ENCODE measurements at places on chromosomes 7 and 10.

DNA sequence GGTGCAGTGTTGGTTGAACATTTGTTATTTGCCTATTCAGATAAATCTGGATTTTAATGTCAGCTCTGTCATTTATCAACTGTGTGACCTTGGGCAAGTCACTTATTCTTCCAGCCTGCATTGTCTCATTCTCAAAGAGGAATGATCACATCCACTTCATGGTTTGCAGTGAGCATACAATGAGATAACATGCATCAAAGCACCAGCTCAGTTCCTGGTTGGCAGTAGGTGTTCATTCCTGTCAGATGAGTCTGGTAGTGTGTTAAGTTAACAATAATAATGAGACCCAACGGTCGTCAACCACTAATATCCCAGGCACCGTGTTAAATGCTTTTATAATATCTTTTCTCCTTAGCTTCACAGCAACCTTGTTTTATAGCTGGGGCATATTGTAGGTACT, 137.3 kb downstream of the SORCS3 start:
- no peak for DNase-seq

- no peak for DNase-seq
Measured at GRCh38 chr7:109456116-109456515, 886.4 kb downstream of the DNAJB9 start.

- DNase-seq: no peak
Measured at GRCh38 chr10:101397140-101397539, 43.2 kb downstream of the BTRC start.

DNA sequence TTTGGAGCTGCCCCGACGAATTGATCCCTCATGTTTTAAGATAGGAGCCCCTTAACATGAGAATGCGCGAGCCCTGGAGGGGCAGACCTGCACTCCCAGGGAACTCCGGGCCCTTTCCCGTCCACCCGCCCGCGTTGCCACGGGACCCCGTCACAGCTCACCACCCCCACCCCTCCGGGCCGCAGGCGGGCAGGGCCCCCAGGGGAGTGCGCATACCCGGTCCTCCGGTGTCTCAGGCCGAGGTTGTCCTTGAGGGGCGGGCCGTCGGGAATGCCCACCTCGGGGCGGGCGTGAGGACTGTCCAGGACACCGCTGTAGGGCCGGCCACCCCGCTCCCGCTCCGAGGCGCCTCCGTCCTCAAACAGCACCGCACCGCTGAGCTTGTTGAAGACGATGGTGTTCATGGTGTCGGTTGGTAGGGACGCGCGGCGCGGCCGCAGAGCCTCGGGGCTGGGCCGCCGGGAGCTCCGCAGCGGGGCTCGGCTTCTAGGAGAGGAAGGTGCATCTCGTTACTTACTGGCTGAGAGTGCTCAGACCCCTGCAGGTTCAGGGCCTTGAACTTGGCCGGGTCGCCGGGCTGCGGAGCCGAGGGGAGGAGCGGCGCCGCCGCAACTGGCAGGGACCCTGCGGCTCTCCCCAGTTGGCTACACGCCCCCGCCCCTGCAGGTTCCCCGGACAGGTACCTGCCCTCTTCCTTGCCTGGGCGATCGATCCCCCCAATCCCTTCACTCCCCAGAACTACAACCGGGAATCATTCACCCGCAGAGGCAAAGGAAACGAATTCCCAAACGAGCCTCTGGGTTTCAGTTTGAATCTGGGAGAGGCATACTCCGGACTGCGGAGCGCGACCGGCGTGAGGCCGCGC, 2.4 kb downstream of the MKX start:
- DNase-seq: peak; percentile 59

DNA sequence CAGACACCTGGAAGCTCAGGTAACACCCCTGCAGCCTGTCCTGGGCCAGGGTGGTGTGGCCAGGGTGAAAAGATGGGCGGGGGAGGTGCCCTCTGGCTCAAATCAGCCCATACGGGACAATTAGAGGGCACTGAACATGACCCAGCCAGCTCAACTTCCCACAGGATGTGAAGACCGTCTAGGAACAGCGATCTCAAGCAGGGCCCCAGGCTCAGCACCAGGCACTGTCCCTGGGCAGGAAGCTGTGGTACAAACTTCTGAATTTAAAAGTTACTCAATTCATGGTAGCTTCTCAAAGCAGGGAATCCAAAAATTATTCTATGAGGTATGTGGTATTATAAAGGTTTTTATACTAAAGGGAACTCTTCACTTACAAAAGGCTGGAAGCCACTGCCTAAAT, 5.1 kb upstream of the GRB10 start:
- no peak for DNase-seq

- no peak for DNase-seq
Measured at GRCh38 chr10:91250341-91250740, 29.9 kb downstream of the PCGF5 start.

DNA sequence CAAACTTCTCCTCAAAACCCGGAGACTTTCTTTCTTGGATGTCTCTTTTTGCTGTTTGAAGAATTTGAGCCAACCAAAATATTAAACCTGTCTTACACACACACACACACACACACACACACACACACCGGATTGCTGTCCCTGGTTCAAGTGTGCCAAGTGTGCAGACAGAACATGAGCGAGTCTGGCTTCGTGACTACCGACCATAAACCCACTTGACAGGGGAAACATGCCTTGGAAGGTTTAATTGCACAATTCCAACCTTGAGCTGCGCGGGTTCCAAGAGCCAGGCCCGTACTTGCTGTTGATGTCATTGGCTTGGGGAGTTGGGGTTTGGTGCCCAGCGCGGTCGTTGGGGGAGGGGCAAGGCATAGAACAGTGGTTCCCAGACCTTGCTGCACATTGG, 1.7 kb downstream of the EGFR start:
- DNase-seq: no peak

DNA sequence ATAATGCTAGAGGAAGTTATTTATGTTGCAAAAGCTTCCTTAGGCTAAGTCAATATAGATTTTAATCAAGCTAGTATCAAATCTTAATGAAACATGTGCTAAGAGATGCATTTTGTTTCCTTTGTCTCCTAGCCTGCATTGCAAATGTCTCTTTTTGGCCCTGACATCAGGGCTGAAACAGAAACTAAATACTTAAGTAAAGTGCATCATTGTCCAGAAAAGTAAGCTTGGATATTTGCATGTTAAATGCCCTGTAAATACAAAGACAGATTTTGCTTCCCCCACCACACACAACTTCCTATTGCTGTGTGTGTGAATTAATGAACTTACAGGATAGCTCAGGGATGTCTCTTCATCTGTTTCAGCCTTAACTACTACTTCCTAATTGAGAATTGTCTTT, 10.0 kb upstream of the STAMBPL1 start:
- DNase-seq: no peak

DNA sequence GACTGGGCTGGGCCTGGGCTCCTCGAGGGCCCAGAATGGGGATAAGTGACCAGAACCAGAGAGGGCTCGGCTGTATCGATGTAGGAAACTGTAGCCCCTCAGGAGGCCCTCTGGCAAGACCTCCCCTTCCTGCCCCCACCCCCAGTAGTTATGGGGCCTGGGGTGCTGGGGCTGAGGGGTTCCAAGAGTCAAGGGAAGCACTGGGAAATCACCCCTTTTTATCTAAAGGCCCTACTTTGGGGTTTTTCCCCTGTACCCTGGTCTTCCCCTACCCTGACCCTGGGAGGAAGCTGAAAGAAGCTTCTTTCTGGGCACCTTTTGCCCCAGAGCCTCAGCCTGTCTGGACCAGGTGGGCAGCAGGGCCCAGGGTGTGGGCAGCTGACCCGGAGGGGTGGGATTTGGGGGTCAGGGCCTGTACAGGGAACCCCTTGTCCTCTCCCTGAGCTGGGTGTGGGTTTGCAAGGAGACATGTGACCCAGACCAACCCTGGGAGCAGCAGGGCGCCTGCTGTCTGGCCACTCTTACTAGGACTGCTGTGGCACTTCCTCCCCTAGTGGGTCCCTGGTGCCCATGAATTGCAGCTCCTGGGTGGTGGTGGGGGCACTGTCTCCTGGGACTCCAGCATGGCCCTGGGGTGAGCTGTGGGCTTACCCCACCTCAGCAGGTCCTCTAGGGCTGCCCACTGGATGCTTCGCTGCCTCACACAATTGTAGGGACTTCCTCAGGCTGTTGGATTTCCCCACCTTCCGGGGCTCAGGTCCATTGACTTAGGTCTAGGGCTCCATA, 1.5 kb downstream of the IRF5 start:
- no peak for DNase-seq

DNA sequence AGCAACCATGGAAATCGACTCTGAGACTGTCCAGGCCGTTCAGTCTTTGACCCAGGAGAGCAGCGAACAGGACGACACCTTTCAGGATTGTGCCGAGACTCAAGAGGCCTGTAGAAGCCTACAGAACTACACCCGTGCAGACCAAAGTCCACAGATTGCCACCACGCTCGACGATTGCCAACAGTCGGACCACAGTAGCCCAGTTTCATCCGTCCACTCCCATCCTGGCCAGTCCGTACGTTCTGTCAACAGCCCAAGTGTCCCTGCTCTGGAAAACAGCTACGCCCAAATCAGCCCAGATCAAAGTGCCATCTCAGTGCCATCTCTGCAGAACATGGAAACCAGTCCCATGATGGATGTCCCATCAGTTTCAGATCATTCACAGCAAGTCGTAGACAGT, 82.0 kb upstream of the SAMD8 start:
- DNase-seq: no peak

GRCh38 chr10:101611096-101611905, 23.2 kb downstream of the DPCD start:
- no peak for DNase-seq

GRCh38 chr10:116286626-116287200, 13.7 kb upstream of the GFRA1 start:
- DNase-seq: no peak

- no peak for DNase-seq
Measured at GRCh38 chr7:46058086-46058823, 137.2 kb upstream of the IGFBP3 start.

- DNase-seq: no peak
Measured at GRCh38 chr7:144481833-144482232, 78.3 kb upstream of the NOBOX start.

- DNase-seq: no peak
Measured at GRCh38 chr10:132478341-132479023, 59.1 kb upstream of the INPP5A start.

GRCh38 chr7:135670179-135670578, 7.9 kb downstream of the STMP1 start:
- DNase-seq: no peak

DNA sequence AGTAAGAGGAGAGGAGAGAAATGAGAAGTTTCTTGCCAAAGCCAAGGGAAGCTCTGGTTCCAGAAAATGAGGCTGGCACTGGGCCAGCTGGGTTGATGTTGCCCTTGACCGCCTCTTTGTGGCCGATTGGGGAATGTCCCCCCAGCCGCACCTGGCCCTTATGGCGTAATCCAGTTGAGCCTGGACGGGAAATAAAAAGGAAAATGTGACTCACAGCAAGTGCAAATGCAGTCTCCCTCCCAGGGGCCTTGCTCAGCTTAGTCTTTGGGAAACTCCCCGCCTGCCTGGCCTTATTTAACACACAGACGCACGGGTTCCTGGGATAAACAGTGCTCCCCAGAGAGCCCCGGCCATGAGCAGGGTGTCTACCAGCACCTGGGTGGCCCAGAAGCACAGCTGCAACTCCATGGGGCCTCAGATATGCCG, 174.8 kb downstream of the KIAA1217 start:
- peak; percentile 35 for DNase-seq

- DNase-seq: no peak
Measured at GRCh38 chr10:121942749-121943416, 15.1 kb upstream of the ATE1 start.

DNA sequence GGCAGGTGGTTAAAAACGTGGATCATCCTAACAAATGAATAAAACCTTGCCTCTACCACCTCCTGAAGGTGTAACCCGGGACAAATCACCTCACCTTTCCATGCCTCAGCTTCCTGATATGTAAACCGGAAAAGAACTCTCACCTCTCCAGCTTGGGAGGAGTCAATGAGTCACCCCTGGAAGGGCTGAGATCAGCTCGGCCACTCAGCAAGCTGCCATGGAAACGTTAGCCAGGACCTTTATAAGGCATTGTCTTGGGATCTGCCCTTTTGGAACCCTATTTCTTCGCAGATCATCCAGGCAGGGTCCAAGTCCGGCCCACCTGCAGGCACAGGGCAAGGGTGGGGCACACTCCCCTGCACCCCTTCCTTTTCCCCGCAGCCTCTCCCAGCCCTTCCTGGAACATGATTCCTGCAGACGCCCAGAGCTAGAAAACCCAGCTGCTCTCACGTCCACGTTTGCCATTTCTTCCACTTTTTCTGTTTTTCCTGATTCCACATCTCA, 81.6 kb upstream of the PFKP start:
- DNase-seq: no peak

GRCh38 chr10:62045765-62046521, 144.4 kb downstream of the ARID5B start:
- no peak for DNase-seq

GRCh38 chr10:29722777-29723176, 88.0 kb upstream of the SVIL start:
- no peak for DNase-seq

DNA sequence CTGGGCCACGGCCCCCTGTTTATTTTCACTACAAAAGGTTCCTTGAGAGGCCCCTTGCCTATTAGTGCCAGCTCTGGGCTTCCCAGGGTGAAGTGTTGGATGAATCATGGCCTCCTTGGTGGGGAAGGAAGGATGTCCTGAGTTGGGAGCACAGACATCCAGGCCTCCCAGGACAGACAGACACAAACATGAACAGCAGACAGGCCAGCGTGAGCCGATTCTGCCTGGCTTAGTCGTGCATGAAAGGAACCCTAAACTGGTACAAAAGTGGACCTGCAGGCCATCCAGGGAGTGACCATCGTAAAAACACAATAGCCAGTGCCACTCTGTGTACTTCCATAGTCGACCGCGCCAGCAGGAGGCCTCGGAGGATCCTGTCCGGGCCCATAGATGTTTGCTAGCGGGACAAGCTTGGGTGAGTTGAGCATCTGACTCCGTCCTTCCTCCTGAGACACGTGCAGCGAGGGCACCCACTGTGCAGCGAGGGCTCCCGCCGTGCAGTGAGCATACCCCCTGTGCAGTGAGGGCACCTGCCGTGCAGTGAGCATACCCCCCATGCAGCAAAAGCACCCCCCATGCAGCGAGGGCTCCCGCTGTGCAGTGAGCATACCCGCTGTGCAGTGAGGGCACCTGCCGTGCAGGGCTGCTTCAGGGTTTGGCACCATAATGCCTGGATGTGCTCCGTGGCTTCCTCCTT, 51.3 kb upstream of the PRKAR1B start:
- DNase-seq: no peak

DNA sequence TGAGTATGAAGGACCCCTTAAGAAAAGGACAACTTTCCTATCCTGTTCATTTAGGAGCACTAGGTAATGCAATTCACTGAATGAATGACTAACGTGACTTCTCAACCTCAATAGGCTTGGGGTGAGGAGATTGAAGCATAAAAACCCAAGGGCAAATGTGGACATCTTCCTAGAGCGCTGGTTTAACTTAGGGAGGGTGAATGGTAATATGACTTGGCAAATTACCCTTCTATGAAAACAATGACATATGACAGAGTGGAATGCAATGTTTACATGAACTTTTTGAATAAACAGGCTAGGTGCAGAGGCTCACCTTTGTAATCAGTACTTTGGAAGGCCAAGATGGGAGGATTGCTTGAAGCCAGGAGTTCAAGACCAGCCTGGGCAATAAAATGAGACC, 83.9 kb upstream of the ANK3 start:
- no peak for DNase-seq

GRCh38 chr7:135428879-135429278, 81.0 kb downstream of the CNOT4 start:
- no peak for DNase-seq

Measured in nephron progenitor cell (in vitro differentiated cells).